ENCODE measurements at places on chromosomes 7 and 10.
A peak's percentile ranks its signal among the peaks of the same experiment; 100 is the strongest.

- DNase-seq, result no peak
Measured at GRCh38 chr7:2143981-2144595, 88.7 kb downstream of the MAD1L1 start.

GRCh38 chr7:70887186-70887585 is 244.8 kb upstream of the GALNT17 start:
- DNase-seq, result no peak

DNA sequence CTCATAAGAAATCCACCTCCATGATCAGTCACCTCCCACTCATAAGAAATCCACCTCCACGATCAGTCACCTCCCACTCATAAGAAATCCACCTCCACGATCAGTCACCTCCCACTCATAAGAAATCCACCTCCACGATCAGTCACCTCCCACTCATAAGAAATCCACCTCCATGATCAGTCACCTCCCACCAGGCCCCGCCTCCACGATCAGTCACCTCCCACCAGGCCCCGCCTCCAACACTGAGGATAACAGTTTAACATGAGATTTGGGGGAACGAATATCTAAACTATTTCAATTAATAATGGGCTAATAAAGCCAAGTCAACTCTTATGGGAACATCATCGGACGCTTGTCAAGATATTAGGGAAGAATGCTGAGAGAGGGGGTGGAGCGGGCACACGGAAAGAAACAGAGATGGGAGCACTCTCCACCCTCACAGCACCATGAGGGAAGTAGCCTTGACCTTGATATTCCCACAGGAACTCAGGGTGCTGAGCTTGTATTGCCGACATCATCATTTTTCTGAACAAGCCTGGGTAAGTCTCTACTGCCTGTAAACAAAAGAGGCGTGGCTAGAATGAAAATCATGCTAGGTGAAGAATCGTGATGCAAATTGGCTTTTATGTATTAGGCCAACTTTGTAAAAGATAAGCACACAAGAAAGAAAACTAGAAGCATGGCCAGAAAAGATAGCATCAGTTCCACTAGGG is 303.5 kb upstream of the KLF6 start:
- DNase-seq, result no peak

DNA sequence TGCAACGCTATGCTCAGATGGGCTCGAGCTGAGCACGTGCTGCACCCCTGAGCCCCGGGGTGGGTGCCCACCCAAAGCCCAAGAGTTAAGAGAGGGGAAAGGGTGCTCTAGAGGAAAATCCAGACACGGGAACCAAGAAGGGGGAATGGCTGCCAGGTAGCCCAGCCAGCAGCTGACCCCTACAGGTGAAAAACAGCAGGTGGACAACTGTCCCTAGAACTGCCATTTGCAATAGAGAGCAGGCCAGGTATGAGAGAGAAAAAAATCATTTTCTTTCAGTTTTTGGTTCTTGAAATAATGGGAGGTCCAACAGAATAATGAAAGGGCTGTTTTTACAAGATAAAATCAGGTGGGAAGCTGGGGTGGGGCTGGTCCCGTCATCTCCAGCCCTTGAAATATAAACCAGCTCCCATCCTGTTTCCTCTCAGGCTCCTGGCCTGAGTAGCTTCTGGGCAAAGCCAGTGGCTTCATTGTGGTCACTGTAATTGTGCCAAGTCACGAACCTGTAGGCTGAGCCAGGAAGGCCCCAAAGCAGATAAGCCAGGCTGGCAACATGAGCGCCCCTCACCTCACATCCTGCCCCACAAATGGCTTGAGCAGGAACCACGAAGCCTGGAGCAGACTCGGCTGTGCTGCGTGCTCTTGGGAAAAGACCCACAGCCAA is 257.8 kb downstream of the SNX10 start:
- DNase-seq, result no peak

DNA sequence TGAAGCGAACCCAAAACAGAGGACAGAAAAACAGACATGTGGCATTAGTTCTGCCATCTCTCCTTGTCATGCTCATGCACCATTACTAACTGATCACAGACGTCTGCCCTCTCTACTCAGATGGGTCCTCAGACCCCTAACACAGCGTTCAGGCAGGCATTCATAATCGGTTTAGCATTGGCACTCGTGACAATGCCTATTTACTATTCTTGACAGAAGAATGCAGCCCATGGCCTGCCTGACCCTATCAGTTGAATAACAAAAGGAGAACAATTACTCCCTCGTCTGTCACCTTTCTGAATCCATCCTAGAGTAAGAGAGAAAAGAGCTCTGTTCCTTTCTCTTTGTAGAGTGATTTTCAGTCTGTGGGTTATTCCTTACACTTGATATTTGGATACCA is 194.6 kb upstream of the PHYHIPL start:
- DNase-seq, result no peak

GRCh38 chr7:106818736-106819135 is 46.3 kb upstream of the PIK3CG start:
- no peak for DNase-seq

DNA sequence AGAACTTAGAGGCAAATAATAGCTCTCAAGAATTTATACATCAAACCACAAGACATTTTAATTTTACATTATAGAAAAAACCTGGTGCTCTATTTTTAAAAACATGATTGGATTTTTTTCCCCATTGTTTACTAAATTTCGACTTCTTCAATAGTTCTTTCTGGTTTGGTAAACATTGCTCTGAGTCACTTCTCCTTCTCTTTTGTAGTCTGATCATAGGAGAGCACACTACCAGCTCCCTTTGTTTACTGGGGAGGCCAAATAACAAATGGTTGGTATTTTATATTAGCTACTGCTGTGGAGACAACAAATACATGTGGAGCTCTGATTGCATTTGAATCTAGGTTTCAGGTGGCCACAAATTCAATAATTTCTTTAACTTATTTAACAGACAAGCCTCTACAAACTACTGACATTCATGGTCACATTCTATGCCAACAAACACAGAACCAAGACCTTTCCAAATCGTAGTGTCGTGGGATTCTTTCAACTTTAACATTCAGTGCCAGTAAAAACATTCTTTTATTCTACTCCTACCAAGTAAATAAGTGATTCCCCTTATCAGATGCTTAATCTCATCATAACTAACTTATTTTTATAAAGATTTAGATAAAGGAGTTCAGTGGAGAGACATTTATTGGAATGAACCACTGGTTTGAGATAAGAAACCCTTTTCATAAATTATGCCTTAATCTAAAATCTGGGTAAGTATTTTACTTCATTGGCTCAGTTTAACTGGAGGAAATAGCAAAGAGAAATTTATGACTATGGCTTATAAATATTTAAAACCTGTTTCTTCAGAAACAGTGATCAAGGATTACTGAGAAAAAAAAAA is 17.7 kb upstream of the FXYD4 start:
- no peak for DNase-seq

GRCh38 chr7:13904007-13904406 is 85.5 kb downstream of the ETV1 start:
- no peak for DNase-seq

DNA sequence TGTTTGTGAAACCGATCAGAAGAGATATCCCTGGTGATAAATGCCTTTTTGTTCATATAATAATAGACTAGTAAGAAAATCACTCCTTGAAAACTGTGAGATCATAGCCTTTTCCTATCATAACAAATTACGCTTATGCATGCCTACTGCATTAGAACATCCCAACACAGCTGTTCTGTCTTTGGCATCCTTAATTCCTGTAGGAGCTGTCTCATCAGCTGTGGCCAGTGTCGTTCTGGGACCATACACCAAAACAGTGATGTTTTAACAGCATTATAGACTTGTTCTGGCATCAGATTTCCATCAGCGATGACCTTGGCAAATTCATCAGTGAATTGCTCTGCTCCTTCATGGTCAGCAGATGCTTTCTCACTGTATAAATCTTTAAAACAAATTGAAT is 423.6 kb upstream of the LRGUK start:
- DNase-seq, result no peak

- no peak for DNase-seq
Measured at GRCh38 chr10:14332903-14333302, 2.2 kb upstream of the FRMD4A start.

DNA sequence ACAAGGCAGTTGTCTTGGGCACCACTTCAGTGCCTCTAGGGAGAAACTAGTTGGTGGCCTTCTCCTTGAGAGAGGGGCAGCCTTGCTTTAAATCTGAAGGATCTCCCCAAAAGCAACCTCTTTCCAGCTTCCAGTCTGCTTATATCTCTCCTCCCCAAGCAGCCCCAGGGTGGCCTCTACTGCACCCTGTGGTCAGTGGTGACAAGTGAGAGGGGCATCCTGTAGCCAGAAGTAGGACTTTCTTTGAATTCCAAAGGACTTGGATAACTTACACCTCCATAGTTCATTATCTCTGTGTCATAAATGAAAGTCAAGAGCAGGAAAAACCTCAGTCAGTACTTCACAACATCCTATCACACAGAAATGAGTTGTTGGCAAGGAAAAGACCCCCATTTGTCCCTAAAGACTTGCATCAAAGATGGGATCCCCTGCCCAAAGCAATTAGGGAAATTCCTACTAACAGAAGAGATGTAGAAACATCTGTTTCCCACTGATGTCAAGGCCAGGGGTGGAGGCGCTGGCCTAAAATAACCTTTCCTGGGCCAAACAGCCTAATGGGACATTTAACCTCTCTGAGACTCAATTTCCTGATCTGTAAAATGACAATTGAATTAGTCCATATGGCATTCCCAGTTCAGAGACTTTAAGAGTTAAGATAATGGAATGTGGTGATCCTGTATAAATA is 44.0 kb upstream of the ANKRD1 start:
- no peak for DNase-seq

DNA sequence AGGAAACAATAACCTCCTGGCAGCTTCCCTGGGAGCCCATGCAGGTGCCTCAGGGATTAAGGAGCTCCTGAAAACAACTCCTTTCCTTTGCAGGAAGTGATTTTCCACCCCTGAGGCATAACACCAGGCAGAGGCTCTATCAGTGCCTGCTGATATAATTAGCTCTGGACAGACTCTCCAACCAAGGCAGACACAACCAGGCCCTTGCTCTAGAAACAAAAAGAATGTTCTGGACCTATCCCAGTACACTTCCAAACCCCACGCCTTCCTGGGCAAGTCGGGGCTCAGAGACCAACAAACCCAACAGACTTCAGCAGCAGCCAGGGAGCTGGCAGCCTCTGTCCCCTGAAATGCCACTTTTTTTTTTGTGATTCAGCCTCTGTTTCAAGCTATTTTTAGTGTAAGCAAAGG is 247.1 kb downstream of the KCNMA1 start:
- no peak for DNase-seq

DNA sequence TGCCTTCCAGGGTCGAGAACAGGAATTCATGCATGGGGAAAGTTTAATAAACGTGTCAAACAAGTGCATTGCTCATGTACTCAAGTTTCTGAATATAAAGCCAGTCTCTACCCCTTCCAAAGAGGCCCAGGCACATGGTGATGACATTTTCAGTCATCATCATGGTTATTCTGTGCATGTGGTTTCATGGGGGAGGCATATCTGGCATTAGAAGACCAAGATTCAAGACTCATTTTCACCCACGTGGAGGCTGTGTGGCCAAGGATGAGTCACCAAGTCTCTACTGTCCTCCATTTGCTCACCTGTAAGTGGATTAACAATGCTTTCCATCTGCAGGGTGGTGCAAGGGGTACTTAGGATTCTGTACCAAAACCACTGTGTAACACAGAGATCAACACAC is 34.0 kb upstream of the CNPY1 start:
- DNase-seq, result peak; percentile 38

GRCh38 chr7:152341039-152341913 is 94.5 kb downstream of the KMT2C start:
- DNase-seq, result no peak

GRCh38 chr7:97506728-97507127 is 225.2 kb upstream of the TAC1 start:
- no peak for DNase-seq

DNA sequence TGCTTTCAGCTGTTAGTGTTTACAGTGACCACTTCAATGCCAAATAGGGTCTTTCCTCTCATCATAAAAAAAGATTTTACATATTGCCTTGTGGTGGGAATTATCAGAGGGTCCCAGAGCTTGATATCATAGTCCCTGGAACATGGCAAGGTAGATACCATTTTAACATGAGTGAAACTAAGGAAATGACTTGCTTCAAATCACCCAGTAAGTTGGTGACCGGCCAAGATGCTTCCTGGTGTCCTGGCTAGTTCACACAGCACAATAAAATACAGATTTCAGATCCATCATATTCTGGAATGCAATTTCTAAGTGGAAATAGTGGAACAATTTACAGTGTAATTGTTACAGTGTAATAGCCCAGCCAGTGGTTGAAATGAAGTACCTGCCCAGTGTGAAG is 36.6 kb downstream of the CNNM1 start:
- DNase-seq, result no peak
